Left ventricle myocardium inferior (tissue), 1 donor: ENCODE measurements at places on chromosomes 3 and 15.

GRCh38 chr3:116007000-116007399, 383.7 kb downstream of the GAP43 start:
- DNase-seq = no peak

DNA sequence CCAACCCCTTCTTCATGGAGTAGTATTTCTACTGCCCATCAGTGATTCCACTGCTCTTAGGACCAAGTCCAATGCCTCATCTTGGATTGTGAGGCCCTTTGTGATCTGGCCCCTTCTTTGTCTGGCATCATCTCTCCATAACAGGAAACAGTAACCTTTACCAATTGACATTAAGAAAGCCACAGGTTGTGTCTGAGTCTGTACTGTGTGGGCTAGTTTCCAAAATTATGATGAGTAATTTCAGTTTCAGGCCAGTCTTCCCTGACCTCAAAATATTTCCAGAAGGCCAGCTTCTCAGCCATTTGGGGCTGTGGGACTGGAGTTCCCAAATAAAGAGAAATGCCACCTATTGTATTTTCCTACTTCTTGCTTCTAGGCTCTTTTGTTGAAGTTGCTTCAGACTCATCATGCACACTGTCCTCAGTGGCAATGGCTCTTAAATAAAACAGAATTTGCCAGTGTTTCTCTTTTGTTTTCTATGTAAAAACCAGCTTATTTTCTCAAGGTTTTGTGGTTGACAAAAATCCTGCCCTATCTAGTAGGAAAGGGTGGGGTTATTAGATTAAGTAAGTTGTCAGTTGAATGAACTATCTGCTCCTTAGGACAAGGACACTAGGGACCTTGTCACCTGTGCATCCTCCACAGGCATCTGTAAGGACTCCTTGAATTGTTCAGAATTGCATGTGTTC, 47.0 kb upstream of the ACKR4 start:
- DNase-seq = no peak

DNA sequence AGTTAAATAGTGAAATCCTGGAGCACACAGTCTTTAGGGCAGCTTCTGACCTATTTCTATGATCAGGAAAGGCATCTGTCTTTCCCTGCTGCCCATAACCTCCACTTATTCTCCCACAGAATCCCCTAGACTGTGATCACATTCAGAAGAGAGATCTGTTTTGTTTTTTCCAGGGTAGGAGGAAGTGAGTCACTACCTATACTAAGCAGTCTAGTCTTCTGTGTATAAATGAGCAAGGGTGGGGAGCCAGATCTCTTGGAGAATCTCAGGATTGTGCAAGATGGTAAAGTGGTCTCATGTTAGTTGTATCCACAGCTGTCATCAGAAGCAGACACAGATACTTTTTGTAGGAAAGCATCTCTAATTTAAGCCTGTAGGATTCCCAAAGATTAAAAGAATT, 11.8 kb upstream of the FBXO22 start:
- no peak for DNase-seq

DNA sequence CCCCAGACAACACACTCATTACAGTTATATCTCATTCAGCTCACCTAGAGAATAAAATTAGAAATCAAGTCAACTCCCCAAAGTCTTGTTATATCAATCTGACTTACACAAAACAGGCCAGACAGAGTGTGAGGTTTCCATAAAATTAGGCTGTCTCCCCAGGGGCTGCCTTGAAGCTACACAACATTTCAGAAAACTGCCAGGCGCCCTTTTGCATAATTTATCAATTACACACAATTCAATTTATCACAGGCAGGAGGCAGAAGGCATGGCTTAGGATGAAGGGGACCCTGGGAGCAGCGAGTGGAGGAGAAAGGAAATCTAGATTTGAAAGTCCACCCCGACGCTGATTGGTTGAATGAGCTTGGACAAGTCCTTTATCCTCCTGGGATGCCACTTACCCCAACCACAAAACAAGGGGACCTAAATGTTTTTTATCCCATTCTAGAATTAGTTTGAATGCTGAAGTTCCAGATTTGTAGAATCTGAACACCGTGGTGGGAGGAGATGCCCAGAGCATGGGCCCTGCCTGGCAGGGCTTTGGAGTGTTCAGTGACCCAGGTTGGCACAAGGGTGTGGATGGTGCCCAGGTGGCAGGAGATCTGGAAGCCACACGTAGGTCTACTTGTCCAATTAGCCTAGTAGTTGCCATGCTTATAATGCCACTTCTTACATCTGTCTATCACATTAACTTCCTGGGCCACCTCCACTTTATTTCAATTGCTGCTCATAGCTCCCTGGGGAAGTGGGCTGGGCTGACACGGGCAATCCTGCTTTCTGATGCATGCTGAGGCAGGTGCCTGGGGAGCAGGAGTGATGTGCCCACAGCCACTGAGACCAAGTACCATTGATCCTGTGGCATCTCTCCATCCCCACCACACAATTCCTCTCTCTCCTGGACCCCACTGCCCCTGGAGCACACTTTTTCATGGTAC, 119.8 kb upstream of the TLE3 start:
- no peak for DNase-seq

- no peak for DNase-seq
Observed at GRCh38 chr3:153285194-153285641, 123.2 kb downstream of the RAP2B start.

- DNase-seq = no peak
Observed at GRCh38 chr3:22103423-22103822, 352.4 kb upstream of the ZNF385D start.

GRCh38 chr15:27867861-27868260, 231.3 kb downstream of the OCA2 start:
- DNase-seq = no peak
